ENCODE measurements at places on chromosomes 4 and X. TPM values are rescaled to one million over a fixed set of nuclear protein-coding genes. Genes with fewer than 3 reads are reported as not detected.
A peak's percentile ranks its signal among the peaks of the same experiment; 100 is the strongest.

GLRA3 gene
- polyA plus RNA-seq: not detected

ANAPC10 gene
- 14.7 TPM for polyA plus RNA-seq

HTN1 gene
- polyA plus RNA-seq: 0.05 TPM

PAGE1 gene
- not detected for polyA plus RNA-seq

CXCL10 gene
- 0.34 TPM for polyA plus RNA-seq

PPP2R3B gene
- polyA plus RNA-seq: 282 TPM

- DNase-seq: no peak
Measured at GRCh38 chr4:173801876-173802661, 272.0 kb upstream of the HAND2 start.

DNA sequence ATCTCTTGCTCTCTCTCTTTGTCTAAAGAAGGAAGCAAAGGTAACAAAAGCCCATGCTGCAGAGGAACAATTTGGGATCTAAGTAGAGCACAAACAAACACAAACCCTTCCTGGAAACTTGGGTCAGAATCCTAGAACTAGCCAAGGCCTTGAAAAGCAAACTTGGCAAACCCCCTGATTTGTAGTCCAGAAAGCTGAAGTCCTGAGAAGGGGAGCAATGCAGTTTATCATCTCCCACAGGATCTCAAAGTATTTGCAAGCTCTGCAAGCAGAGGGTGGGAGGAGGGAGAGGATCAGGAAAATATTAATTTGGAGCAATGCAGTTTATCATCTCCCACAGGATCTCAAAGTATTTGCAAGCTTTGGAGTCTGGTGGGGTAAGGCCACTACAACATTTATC, 379.5 kb upstream of the FGF13 start:
- peak; percentile 19 for DNase-seq

DNA sequence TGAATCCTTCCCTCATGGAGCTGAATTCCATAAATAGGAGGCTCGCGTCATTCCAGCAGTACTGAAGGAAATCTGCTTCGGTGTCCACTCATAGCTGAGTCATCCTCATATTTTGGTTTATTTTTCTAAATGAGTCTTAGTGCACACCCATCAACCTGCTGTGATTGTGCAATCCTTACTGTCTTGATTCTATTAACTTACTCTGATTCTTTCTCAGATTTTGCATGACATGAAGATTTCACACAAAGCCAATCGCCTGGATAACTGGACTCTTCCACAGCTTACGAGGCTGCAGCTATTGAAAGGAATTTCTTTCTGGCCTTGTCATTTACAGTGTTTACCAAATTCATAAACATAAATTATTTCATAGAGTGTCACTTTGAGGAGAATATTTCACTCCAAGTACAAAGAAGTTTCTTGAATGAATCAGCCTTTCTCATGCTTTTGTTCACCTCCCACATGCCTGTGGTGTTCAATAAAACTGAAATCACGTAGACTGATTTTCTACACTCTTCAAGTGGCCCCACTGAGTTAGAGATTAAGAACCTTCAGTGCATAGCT, 207.6 kb upstream of the SLITRK2 start:
- DNase-seq: no peak

DNA sequence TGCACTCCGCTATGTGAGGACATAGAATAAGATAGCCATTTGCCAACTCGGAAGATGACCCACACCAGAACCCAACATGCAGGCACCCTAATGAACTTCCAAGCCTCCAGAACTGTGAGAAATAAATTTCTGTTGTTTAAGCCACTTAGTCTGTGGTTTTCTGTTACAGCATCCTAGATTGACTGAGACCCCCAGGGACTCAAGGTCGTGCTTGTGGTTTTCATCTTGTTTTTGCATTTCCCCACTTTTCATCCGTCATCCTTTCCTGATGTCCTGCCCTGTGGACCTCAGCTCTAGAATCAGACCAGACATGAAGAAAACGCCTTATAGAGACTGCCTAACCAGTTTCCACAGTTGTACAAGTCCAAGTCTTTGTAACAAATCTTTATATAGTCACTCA, 54.4 kb downstream of the MCUB start:
- DNase-seq: no peak

GRCh38 chr4:107388736-107389274, 331.2 kb downstream of the PAPSS1 start:
- DNase-seq: no peak

DNA sequence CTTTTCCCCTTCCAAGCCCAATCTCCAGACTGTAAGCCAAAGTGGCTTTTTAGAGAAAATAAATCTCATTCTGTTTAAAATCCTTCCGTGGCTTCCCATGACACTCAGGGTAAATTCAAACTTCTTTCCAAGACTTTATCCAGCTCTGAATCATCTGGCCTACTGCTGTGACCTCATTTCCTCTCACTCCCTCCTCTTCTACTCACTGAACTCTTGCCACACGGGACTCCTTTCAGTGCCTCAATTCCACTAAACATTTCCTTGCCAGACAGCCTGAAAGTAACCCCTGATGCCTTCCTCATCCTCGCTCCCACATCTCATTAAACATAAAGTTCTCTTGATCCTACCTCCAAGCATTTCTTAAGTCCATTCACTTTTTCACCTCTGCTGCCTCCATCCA, 27.8 kb upstream of the RNF128 start:
- no peak for DNase-seq

DNA sequence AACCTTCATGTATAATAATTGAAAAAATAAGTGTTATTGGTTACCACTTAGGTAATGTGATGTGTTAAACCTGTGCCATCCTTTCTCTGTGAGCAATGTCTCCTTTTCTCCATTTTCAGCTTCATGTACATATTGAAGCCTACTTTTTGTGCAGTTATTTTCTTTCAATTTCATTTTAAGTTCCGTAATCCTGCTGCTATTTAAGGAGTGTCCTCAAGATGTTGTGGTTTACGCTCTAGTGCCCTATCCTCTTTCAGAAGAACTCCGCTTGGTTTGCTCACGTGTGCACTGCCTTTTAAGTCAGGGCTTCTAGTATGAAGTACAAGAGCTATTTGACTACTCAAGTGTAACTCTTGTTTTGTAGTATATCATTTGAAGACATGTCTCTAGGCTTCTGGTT, 2253.2 kb upstream of the TENM3 start:
- DNase-seq: no peak

GRCh38 chr4:174474457-174475075, 47.7 kb downstream of the HPGD start:
- no peak for DNase-seq

DNA sequence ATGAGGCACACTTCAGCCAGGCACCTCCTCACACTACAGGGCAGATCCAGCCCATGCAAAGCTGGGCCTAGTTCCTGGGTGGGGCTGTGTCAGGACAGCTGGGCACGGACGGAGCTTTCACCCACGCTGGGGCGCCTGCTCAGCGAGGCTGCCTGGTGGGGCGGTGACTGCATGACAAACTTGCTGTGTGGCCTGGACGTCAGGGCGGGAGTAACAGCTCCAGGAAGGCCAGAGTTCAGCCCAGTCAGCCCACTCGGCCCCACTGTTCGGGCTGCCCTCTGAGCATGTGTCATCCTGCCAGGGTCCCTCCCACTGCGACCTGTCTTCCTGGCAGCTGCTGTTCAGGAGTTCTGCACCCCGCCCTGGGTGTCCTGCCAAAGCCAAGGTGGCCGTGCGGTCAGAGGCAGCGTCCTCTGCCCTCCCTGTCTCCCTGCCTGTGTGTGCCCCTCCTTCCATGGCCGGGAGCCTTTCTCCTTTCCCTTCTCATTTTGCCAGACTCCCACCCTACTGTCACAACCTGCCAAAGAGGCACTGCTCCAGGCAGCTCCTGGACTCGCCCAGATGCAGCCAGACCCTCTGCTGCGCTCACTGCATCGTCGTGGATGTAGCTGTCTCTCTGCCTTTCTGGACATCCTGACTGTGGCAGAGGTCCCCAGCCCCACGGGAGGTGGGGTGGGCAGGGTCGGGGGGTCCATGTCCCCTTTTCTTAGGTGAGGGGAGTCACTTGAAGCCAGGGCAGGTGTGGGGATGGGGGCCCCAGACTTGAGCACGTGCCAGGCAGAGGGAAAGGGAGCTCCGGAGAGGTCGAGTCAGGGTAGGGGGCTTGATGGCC, 33.0 kb upstream of the KIAA0232 start:
- no peak for DNase-seq

GRCh38 chr4:18733961-18734360, 712.4 kb upstream of the LCORL start:
- DNase-seq: peak; percentile 54

DNA sequence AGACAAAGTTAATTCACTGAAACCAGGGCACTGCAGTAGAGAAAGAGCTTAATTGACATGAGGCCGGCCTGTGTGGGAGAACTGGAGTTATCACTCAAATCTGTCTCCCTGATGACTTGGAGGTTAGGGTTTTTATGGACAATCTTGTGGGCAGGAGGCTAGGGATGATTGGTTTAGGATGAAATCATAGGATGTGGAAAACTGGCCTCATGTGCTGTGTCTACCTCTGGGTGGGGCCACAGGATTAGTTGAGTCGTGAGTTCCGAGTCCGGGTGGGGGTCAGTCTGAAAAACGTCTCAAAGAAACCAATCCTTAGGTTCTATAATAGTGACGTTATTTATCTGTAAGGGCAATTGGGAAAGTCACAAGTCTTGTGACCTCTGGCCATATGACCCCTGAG, 68.1 kb downstream of the UCHL1 start:
- no peak for DNase-seq

DNA sequence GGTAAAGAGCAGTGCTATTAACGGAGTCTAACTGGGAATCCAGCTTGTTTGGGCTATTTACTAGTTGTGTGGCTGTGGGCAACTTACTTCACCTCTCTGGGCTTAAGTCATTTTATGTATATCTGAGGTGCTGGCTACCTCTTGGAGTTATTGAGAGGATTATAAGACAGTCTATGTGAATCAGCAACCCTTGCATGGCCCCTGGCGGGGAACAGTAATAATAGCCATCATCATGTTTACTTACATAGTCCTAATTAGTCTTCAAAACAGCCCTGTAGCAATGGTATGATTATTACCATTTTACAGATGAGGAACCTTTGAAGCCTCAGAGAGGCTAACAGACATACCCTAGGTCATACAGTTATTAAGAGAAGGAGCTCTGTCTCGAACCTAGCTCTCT, 1.5 kb downstream of the HPRT1 start:
- DNase-seq: no peak

- DNase-seq: no peak
Measured at GRCh38 chrX:123878252-123878721, 18.4 kb downstream of the XIAP start.

DNA sequence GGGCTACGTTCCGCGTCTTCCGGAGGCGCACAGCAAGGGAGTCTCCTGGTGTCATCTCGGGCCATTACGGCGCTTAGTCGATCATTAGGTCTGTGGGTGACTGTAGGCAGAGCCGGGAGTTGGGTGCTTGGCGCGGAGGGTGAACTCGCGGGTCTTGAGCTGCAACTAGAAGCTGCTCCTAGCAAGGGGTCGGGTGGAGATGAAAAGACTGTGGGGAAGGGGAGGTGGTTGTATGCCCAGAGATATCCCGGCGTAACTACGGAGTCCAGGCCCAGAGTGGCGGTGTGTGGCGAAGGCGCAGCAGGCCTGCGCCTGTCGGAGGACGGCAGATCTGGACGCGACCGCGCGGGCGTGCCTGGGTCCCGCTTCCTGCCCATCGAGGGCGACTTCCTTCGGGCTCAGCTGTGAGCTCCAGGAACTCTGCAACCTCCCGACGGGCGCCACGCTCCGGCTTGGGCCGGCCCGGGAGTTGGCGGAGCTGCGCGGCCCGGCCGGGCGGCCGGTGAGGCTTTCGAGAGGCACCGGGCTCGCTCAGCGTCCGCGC, 2.7 kb upstream of the NKX3-2 start:
- no peak for DNase-seq
